Cardiac septum (tissue), 1 donor: ENCODE measurements at places on chromosomes 7 and 10.

DNA sequence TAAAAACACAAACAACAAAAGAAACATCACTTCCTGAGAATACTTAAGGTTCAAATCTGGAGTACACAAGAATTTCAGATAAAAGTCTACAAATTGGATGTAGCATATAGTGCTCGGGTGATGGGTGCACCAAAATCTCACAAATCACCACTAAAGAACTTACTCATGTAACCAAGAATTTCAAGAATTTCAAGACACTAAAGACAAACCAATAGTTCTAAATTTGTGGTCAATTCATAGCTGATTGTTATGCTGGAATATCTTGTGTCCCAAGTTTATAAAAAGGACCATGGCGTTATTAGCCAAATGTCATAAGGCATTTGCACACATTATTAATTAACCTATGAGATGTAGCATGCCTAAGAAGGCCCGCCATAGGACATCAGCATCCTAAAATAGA, 1204.1 kb upstream of the AUTS2 start:
- DNase-seq, result no peak

DNA sequence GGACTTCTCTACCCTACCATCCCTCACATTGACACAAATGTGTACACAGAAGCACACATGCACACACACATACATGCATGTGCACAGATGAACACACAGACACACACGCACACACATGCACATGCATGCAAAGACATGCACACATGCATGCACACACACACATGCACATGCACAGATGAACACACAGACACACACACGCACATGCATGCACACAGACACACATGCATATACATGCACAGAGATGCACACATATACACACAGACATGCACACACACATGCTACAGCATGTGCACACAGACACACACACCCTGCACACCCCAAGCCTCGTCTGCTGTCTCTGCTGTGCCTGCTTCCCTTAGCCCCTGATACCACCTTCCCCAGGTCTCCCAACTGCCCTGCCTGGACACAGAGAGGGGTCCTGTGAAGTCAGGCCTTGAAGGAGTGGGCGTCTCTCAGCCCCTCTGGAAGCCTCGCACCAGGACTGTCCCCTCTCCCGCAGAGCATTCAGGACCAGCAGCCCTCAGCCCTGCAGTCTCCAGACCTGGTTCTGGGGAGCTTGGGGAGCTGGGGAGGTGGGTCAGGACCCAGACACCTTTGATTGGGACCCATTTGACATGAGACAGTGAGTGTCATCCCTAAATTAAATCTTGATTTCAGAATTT, 181.8 kb downstream of the DNAJB6 start:
- peak; percentile 72 for DNase-seq

DNA sequence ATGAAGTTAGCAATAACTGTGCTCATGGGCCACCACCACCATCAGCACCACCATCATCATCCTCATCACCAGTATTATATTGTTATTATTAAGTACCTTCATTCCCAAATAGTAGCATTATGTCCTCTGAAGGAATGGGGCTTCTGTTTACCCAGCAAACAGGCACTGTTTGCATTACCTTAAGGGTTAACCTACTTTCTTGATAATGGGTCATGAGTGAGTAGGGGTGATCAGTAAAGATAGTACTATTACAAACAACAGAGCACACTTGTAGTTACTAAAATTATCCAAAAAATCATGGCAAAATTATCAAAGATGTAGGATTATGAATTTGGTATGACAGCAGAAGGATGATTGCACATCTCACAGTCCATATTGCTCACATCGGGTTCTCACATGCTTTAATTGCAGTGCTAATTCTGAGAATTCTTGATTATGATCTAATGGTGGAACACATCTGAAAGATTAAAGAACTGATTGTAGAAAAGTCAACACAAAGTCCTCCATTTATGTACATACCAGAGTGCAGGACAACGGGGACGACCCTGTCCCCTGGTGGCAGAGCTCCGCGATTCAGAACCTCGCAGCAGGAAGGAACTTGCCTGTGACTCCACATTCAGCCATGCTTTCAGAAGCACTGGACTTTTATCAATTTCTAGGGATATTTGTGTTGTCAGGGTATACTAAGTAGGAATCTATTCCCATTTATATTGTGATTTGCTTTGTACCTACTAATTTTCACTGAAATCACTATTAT, 31.0 kb downstream of the PDE1C start:
- no peak for DNase-seq

DNA sequence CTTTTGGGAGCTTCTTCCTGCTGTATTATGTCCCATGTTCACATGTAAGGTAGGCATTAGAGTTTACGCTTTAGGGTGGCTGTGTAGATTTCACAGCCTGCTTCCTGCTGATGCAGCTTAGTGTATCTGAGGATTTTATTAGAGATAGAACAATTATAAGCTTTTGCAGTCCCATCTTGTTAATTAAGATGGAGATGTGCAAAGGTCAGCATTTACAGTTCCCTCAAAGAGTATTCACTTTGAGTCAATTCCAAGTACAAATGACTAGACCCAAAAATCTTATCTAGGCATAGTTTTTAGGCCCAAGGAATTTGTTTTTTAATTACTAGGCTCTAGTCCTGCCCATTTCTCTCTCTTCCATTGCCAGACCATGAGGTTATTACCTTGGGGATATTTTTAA, 239.9 kb upstream of the PHF14 start:
- no peak for DNase-seq
